ENCODE measurements at places on chromosomes 1 and 21.

DNA sequence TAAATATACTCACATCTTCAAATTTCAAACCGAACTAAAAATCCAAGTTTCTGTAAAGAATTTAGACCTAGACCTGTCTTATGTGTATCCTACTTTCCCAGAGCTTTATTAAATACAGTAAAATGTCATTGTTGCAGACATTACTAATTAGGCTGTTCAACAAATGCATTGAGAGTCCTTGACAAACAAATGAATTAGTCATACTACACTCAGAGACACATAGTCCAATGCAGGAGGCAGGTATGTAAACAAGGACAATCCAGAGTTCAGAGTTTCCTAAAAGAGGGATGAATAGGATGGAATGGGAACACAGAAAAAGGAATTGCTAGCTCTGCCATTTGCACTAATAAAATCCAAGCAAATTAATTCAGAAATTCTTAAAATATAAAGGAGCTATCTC is 1.6 kb upstream of the EGLN1 start:
- DNase-seq = no peak

DNA sequence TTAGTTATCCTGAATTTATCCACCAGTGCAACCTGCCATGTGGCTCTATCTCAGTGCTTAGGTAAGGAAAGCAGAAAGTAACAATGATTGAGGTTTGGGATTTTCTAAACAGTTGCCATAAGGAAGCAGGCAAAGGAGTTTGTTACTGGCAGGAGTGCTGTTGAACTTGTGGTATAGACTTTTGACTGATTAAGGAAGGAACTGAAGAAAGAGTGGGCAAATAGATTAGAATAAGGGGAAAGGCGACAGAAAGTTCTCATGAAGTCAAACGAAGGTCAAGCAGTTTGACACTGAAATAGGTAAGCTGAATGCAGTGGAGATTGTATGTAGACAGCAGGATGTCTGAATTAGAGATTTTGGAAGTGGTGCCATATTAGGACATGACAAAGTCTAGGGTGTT is 24.2 kb upstream of the CR2 start:
- no peak for DNase-seq

- no peak for DNase-seq
Observed at GRCh38 chr1:116852367-116852766, 57.3 kb upstream of the PTGFRN start.

GRCh38 chr21:40291560-40291959 is 424.3 kb downstream of the PCP4 start:
- DNase-seq = no peak

DNA sequence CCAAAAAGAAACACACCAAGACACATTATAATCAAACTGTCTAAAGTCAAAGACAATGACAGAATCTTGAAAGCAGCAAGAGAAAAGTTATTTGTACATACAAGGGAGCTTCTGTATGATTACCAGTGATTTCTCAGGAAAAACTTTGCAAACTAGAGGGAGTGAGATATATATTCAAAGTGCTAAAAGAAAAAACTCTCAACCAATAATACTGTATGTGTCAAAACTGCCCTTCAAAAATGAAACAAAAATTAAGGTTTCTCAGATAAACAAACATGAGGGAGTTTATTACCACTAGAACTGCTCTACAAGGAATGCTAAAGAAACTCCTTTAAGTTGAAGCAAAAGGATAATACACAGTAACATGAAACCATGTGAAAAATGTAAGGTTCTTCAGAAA is 79.4 kb downstream of the LBR start:
- no peak for DNase-seq

- DNase-seq = no peak
Observed at GRCh38 chr1:52636721-52637695, 4.0 kb downstream of the SHISAL2A start.

DNA sequence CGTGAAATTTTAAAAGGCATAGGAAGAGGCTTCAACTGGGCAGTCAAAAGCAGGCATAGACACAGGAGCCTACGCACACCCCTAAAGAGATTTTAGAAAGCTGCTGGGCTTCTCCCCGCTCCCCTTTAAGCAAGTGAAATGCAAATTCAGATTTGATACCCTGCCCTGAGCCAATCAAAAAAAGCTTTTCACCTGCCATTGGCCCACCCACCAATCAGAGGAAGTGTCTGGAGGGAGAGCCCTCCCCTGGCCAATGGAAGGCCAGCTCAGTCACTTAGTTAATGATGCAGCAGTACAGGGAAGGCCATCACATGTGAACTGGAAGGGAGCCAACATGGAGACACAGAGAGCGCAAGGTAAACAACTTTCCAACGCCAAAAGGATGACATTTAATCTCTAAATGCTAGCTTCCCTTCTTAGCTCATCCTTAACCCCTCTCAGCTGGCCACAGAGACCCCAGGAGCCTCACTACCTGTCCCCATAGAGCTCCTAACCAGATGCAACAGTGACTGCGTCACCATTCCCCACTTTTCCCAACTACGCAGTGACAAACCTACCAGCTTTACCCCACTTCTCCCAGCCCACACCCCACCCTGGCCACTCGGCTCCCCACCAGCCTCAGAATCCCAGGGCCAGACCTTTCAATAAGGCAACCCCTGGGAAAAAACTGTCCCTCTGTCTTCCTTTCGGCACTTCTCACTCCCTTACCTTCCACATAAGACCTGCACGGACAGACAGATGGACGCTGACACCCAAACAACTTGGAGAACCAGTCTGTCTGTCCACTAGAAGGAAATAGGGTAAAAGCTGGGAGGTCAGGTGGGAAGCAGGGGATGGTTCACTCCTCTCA is 71.0 kb downstream of the CD46 start:
- no peak for DNase-seq

- DNase-seq = no peak
Observed at GRCh38 chr1:93638307-93638847, 43.3 kb downstream of the BCAR3 start.

DNA sequence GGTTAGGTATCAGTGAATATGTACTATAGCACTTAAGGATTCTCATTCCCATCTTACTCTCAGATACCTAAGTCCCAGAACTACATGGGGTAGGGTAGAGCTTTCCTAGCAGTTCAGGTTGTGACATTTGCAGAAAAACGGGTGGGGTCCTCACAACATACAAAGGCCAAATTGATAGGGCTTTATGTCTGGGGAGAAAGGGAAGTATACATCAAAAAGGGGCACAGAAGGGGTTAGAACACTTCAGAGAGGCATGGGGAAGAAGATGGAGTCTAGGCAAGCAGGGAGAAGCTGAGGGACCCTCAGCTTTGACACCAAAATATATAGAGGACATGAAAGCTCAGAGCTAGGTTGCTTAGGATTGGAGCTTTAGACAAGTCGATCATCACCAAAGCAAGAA is 3.6 kb downstream of the UROD start:
- no peak for DNase-seq

DNA sequence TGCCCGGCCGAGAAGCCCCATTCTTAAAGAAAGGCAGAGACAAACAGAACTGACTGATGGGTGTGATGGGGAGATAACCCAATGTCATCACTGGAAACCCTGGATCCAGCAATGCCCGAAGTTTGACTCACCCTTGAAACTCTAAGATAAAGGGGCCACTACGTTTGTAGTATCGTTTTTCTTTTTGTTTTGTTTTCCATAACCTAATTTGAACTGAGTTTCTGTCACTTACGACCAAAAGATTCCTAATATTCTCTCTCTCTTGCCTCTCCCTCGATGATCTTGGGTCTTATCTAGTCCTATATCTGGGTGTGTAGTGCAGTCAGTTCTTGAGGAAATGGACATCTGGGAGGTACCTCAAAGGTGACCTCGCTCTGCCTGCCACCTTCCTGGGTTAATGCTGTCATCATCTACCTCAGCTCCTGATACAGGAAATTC is 57.8 kb upstream of the ID3 start:
- no peak for DNase-seq

- no peak for DNase-seq
Observed at GRCh38 chr1:152185544-152186391, 26.7 kb upstream of the RPTN start.

DNA sequence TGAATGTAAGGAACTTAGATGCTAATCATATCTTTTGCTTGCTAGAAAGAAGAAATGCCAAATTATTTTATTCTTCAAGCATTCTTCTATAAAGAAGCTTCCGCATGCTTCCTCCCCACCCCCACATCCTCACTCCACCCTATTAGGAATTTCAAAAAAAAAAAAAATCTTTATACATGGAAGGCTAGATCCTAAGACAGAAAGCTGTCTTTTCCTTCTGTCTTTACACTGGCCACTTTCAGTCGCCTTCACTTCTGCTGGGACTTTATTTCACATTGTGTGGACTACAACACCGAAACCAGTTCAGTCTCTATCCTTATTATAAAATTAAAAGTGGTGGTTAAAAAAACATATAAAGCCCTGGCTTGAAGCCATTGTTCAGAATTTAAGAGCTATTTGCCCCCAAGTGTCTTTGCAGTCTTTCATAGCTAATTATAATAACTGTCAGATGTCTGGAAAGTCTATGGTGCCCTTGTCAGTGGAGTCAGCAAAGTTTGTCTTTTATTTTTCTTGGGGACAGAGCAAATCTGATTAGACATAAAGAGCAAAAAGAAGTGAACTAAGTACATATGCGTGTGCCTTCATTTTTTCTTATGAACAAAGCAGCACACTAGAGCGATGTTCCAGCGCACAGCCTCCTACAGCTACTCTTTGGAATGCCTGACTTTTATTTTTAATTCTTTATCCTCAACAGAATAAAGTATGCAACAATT is 297.7 kb downstream of the PTPRC start:
- DNase-seq = no peak

DNA sequence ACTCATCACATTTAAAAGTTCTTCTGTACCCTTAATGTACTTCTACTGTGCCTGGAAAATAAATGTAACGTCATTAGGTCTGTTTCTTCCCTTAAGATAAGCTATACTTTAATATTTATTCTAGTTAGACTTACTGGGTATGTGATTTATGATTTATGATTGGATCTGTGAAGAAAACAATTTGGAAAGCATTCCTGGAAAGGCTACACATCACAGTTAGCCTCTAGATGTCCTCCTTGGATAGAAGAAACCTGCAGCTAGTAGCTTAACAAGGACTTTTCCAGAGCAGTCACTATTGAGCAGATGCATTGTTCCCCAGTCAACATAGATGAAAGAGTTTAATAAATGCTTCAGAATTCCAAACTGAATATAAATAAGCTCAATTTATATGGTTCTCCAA is 22.2 kb upstream of the ABL2 start:
- no peak for DNase-seq

DNA sequence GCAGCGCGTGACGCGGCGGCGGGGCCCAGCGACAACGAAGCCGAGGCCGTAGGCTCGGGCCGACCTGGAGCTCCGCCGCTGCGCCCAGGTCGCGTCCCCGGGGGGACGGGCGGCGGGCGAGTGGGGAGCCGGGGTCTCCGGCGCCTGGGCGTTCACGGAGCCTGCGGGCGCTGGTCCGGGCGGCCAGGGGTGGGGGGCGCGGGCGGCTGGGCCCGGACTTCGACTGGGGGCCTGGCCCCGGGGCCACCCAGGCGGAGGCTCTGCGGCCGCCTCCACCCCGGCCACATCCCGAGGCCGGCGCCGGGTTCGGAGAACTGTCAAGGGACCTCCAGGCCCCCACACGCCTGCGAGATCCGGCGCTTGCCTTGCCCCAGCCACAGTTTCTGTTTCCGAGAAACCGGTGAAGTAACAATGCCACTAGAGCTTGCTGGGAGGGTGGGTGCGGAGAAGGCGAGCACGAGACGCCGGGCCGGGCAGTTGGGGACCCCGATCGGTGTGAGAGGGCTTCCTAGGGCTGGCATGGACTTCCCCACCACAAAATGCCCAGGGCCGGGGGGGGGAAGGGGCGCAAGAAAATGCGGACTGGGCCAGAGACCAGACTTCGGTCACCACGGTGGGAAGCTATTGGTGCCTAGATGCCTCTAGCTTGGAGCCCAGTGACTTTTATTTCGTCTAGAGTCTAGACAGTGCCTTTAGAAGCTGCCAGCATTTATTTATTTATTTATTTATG is 501 bp downstream of the FBXO6 start:
- DNase-seq = no peak

DNA sequence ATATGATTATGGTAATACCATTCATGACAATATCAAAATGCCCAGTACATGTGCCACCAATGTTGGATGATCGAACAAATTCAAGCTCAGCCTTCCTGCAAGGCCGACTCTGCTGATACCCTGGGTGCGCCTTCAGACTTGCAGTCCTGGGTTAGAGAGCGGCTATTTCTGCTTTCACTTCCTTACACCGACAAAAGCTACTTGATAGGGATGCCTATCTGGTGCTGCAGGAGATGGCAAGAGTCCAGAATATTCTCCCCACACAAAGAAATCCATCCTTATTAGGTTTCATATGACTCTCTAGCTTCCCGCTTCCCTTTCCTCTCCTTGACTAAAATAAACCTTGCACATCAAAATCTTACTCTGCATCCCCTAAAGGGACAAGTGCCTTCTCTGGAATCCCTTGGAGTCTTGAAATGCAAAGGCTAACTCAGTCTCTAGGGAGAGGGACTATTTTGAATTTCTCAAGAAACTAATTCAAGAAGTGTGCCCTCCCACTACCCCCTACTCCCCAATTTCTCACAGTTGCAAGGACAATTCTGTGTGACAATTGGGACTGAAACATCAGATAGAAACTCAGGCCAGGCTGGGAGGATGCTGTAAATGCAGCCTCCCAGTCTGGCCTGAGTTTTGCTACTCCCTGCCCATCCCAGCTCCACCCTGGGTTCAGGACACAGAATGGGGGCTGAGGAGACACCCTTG is 103.1 kb upstream of the USP24 start:
- no peak for DNase-seq

GRCh38 chr1:205214756-205215155 is 3.3 kb upstream of the DSTYK start:
- DNase-seq = no peak

DNA sequence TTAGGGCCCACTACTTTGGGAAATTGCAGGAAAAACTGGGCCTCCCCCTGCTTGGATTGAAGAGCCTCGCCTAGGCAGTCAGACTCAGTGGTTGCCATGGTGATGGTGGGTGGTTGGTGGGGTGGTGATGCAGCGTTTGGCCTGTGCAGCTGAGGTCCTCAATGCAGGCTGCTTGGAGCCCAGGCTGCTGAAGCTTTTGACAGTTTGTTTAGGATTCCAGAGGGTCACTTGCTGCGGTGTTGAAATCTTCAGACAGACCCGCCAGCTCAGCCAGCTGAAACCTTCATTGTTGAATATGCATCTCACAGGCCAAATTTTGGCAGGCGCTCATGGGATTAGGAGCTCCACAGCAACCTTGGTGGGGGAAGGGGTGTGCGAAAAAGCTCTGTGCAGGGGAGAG is 67.9 kb downstream of the CACNA1E start:
- no peak for DNase-seq

- no peak for DNase-seq
Observed at GRCh38 chr1:97377432-97378034, 543.3 kb downstream of the DPYD start.
